ENCODE measurements at places on chromosomes 11 and 22.

DNA sequence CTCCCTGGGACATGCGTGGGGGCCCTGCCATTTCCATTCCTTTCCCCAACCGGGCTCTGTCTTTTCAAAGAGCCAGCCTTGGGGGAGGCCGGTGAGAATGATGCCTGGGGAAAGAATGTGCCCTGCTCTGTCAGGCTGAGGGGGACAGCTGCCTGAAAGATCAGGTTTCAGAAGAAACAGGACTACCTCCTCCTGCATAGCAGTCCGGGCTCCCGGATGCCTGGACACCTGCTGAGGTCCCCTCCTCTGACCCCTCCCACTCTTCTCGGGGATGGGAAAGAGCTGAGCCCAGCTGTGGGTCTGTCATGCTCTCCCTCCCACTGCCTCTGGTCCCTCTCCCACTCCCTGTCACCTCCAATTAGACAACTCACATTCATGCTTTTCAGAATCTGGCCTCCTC lies 41.8 kb upstream of the CDON start:
- DNase-seq, result no peak

DNA sequence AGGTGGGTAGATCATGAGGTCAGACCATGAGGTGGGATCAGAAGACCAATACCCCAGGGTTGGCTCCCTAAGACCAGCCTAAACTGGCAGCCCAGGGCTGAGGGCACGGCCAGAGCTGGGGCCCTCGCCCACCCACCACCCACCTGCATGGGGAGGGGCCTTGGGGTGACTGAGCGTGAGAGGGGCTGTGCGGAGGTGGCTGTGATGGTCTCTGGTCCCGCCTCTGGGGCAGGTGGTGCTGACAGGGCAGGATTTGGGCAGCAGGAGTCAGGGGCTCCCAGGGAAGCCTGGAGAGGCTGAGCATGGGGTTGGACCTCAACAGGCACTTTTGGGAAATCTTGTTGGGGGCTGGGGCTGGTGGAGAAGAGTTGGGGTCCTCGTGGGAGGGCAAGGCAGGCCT lies 39.8 kb upstream of the MUC5AC start:
- no peak for DNase-seq

GRCh38 chr11:61171907-61172306 lies 10.7 kb upstream of the VPS37C start:
- DNase-seq, result no peak

DNA sequence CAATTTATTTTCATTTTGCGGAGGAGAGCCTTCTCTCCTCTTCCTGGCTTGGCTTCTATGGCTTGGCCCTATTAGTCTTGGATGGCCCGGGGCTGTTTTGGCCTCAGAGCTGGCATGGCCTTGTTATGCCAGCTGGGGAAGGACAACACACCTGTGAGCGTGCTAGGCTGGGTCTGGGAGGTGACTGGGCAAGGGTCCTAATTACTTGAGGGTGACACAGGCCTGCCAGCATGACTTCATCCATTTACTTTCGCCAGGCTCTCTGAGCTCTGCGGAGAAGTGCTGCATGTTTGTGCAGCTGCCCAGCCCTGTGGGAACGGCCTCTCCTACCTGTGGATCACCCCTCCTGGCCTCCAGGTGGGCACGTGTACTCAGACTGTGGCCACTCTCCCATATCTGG lies 153.6 kb downstream of the SNX19 start:
- DNase-seq, result no peak

- DNase-seq, result peak; percentile 78
These were observed 23.9 kb downstream of the NEFH start for GRCh38 chr22:29503811-29504372.

DNA sequence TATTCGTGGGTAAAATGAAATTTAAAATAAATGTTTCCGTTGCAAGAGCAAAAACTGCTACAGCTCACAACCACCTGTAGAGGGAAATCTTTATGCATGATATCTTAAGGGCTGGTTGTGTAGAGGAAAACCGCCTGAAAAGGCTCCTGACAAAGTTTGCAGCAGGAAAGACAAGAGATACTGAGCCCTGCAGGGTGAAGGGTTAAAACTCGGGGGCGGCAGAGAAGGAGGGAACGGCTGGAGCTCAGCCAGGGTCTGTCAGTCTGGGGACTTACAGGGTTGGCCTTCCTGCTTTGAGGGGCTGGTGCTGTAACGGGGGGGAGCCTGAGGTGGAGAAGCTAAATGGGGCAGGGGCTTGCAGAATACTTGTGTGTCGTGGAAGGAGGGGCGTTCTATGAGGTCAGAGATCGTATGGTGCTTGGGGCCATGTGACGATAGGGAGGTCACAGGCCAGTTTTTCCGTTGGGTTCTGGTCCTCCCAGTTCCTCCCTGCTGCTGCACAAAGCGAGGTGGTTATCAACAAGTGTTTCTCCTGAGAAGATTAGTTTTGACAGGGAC lies 122.9 kb upstream of the HSD17B12 start:
- DNase-seq, result peak; percentile 22

DNA sequence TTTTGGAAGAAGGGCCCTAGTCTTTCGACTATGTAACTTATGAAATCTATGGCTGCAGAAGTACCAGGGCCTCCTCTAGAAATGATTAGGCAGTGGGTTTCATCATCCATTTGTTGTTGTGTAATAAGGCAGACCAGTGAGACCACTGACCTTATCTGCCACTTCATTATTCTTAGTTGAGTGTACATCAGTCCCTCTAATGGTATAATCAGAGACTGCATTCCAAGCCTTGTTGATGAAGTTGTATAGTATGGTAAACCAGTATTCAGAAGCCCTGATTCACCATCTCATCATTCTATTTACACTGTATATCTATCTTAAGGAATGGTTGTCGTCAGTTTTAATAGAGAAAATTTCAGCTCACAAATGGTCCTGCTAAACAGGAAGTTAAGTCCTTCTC lies 32.2 kb upstream of the GRIA4 start:
- peak; percentile 1 for DNase-seq

DNA sequence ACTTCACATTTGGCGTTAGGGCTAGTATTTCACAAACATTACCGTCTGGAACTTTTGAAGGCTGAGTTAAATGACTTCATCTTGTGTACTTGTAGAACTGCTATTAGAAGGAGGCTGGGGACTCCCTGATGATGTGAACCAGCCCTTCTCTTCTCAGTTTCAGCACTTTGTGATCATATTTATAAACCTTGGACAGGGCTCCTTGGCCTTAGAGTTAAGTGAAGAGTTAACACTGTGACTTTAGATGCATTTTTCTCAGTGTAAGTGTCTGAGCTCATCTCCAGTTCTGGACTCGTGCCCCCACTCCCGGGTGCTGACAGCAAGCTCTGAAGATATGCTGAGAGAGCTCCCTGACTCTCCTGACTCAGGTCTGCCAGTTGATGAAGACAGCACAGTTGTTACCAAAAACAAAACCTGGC lies 8.4 kb downstream of the MIAT start:
- peak; percentile 52 for DNase-seq

DNA sequence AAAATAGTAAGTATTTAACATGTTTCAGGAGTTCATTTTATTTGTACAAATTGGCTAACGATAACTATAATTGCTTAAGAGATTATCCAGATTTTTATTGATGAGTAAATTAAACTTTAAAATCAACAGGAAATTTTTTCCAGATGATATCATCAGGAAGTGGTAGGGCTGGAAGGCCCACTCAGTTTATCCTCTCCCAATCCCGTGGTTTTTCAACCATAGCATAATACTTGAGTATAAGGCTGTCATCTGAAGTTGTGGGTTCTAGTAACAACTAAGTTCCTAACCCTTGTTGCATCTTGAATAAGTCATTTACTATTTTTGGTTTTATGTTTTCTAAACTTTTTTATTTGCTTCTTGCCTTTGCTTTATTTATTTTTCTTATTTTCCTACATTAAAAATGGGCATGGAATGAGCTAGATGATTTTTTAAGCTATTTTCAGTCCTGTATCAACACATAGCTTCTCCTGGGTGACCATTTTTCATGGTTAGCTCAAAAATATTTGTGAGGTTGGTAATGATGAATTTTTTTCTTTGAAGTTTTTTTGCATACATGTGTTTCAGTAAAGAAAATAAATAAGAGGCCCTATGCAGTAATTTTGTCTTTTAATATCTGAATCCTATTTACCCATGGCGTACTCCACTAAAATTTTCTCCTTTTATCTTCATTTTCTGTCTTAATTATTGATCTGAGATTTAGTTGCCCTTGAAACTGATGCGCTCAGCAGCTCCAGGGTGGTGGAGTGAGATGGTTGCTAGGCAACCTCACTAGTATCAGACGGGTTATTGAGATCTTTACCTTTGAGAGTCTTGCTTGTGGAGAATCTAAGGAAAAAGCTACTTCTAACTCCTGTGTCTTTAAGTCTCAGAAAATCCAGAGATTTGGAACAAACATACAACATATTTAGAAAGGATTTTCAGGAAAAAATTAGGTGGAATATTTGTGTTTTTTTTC lies 452.0 kb upstream of the CCDC179 start:
- DNase-seq, result no peak

- DNase-seq, result no peak
These were observed 135.6 kb downstream of the NAV2 start for GRCh38 chr11:19848219-19848618.

GRCh38 chr11:35246745-35247144 lies 107.8 kb downstream of the CD44 start:
- peak; percentile 58 for DNase-seq

DNA sequence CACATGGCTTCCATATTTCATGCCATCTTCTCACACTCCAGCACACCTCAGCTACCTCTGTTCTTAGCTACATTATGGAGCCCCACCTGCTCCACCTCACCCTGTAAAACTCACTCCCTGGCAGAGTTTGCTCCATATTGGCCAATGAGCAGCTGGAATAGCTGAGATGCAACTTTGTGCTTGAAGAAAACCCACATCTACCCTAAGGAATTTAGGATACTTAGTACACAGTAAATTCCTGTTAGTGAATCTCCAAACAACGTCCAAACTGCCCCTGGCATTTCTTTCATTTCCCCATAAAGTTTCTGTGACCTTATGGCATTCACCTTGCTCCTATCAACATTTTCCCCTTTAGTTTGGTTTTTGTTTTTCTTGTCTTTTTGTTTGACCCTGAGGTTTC lies 2.2 kb upstream of the VWCE start:
- no peak for DNase-seq

GRCh38 chr11:83695046-83695445 lies 408.9 kb upstream of the CCDC90B start:
- no peak for DNase-seq

DNA sequence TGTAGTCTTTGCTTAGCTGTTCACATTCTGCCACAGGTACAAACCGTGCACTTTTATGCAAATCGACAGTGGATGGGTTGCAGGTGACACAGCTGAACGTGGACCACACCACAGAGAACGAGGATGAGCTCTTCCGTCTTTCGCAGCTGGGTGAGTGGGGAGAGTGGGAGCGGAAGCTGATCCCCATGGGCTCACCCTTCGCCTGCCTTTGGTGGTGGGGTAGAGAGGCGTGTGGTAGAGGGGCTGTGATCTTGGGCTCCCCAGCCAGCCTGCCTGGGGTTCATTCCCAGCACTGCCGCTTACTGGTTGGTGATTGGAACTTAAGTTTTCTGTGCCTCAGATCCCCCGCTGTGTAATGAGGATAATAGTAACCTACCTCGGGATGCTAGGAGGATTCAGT lies 19.1 kb downstream of the TAB1 start:
- DNase-seq, result no peak

- DNase-seq, result no peak
These were observed 6.6 kb downstream of the WT1 start for GRCh38 chr11:32428665-32429303.

- DNase-seq, result no peak
These were observed 20.6 kb upstream of the TOP3B start for GRCh38 chr22:22003233-22003632.

- DNase-seq, result no peak
These were observed 2.0 kb upstream of the NRGN start for GRCh38 chr11:124737638-124738305.

DNA sequence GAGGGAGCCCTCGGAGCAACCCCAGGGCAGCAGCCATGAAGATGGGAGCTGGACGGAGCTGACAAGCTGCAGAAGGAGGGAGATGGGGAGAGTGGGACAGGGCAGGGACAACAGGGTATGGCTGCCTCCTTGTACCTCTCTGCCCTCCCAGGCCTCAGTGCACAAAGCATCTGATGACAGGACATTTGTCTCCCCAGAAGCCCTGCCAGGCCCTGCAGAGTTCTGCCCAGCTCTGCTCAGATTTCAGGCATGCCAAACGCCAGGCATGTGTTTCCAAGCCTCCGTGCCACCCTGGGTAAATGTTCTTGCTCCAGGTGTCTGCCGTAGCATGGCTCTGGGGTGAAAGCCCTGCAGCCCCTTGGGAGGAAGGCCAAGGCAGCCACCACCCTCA lies 1.1 kb upstream of the IFITM10 start:
- no peak for DNase-seq

DNA sequence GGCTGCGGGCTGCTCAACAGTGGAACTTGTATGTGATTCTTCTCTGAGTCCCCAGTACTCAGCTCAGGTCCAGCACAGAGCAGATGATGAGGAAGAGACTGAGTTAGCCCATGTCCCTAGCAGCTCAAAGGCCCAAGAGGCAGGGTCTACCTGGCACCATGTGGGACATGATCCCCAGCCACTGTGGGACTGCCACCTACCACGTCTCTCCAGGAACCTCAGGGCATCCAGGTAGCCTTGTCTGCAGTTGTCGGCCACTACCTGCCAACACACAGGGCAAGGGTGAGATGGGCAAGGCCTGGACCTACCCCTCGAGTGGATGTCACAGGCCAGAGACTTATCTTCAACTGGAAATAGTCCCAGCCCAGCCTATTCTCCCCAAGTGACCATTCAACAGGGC lies 4.4 kb downstream of the PNPLA5 start:
- no peak for DNase-seq

- peak; percentile 63 for DNase-seq
These were observed 28.8 kb downstream of the KIAA0930 start for GRCh38 chr22:45211848-45212247.

DNA sequence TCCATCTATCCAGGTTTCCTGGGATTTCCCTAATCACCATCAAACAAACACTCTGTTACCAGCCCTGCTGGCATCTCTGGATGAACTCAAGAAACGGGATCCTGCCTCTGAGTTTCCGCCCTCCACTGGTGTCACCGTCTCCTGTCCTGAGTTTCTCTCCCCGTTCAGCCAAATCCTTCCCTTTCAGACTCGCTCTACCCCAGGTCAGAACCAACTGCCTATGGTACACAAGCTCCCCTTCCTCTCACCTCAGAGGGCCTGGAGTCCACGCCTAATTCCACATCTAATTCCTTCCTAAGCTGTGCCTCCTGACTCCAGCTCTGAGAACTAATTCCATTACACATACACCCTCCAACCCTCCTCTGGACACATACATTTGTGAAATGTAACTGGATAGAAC lies 96.1 kb downstream of the SHANK2 start:
- no peak for DNase-seq

Measured in fibroblast of the aortic adventitia (primary cell).